Stimulated activated CD8-positive, alpha-beta memory T cell treated with anti-CD3 and anti-CD28 coated beads, Interleukin-7, amount 100 ng/mL, for 1 hour (primary cell): ENCODE measurements at places on chromosomes 2 and 18.

DNA sequence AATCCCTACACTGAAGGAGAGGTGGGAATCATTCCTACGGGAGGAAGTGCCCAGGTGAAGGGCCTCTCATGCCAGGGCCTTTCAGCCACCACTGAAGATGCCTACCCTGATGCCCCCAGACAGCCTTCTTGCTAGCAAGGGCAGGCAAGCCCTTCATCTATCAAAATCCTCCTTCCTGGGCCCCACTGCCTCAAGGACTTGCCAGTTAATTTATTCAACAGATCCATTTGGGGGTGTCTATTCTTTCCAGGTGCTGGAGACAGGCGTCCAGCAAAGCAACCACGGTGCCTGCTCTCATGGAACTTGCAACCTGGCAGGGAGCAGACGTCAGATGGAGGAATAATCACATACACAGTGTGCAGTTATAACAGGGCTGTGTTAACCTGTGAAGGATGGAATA is 95.5 kb downstream of the GYPC start:
- no peak for DNase-seq

DNA sequence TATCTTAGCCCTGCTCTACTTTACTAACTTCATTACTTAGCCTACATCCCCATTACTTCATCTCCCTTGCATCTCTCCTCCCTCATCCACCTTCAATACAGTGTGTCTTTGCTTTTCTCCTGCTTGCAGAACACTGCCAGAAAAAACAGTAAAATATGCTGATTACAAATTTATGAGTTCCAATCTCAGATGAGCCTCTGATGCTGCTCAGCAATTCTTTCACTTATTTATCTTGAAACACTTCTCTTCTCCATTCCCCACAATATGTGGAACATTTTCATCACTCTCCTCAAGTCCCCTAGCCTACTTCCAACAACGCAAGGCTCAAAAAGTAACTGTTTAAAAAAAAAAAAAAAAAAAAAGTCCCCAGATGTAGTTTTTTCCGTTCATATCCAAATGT is 7.1 kb downstream of the VPS54 start:
- DNase-seq: no peak

- no peak for DNase-seq
These were observed 80.6 kb downstream of the ARHGAP15 start for GRCh38 chr2:143209570-143210445.

- no peak for DNase-seq
These were observed 222.3 kb upstream of the CDH19 start for GRCh38 chr18:66826211-66826610.

DNA sequence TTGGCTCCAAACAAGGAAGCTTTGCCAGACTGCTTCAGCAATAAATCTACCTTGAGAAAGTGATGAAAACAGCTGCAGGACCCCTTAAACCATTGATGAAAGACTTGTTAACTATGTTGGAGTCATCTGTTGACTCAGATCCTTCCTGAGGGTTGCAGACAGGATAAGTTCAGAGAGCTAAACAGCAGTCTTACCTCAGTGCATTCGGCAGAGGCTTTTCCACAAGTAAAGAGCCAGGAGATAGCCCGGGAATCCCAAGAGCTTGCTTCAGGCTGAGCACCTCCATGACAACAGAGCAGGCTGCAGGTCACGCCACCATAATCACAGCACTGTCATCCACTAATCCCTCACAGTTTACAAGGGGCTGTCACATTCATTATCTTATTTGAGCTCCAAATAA is 23.7 kb downstream of the KIAA2012 start:
- DNase-seq: no peak

- no peak for DNase-seq
These were observed 4.5 kb downstream of the TIMM21 start for GRCh38 chr18:74152857-74153256.

GRCh38 chr2:184769023-184769422 is 170.7 kb downstream of the ZNF804A start:
- DNase-seq: no peak

- no peak for DNase-seq
These were observed 103.5 kb downstream of the ADD2 start for GRCh38 chr2:70664525-70664924.

GRCh38 chr2:68710756-68711155 is 23.9 kb upstream of the ARHGAP25 start:
- no peak for DNase-seq

DNA sequence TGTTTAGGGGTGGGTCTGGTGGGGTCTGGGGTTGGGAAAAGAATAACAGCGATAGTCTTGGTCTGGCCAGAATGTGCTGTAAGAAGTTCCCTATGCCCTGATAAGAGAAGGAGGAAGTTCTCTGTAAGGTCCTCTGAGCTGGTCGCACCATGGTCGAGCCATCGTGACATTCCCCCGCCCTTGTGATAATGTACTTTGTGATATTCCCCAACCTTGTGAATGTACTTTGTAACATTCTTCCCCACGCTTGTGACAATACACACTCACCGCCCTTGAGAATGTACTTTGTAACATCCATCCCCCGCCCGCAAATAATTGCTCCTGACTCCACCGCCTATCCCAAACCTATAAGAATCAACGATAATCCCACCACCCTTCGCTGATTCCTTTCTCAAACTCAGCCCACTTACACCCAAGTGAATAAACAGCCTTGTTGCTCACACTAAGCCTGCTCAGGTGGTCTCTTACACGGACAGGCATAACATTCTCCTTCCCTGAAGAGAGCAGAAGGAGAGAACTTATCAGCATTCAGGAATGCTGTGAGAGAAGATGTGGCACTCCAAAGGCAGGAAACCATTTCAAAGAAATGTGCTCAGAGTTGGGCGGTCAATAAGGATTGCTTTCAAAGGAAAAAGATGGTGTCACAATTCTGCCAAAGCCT is 17.8 kb upstream of the DUSP19 start:
- DNase-seq: no peak

GRCh38 chr2:142819411-142819810 is 58.1 kb upstream of the KYNU start:
- no peak for DNase-seq

DNA sequence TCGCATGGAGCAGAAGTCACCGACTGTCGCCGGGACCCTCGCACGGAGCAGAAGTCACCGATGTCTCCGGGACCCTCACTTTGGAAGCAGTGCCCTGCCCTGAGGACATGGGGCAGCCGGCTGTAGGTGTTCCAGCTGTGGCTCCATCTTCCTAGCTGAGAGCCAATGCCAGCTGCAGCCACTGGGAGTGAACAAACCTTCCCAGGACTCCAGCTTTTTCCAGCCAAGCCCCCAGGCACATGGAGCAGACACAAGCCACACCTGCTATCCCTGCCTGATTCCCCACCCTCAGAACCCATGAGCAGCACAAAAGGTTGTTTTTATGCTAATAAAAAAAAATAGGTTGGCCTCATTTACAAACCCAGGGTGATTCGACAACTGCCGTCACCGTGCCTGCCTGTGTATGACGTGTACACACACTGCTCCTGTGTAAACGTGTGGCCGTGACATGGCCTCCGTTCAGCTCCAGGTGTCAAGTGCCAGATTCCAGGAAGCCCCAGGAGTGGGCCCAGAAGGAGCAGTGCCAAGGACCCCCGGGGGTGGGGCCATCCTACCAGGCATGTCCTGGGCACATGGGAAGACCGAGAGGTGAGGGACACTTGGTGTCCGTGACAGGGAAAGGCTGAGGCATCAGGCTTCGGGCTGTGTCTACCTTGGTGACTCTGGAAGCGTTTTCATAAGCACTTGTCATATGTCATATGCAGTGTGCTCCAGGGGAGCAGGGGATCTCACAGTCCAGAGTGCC is 91.5 kb downstream of the EIPR1 start:
- no peak for DNase-seq

DNA sequence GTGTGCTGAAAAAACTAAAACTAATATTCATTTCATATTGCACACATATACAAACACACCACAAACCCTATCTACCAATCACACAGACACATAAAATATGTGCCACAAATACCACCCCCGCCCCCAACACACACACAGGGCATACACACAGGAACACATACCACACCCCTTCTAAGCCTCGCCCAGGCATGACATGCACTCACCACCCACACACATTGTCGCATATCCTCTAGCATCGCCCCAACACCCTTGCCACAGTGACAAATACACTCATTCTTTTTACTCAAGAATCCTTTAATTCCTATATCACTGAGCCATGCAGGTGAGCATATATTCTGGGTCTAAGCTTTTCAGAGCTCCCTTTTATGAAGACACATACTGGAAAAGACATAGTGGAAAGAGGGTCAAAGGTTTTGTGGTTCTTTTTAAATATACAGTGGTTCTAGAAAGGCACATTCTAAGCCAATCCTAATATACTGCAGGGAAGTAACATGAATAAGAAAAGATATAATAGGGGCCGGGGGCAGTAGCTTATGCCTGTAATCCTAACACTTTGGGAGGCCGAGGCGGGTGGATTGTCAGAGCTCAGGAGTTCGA is 24.5 kb upstream of the LCLAT1 start:
- DNase-seq: peak; percentile 35

- no peak for DNase-seq
These were observed 196.4 kb downstream of the HRH4 start for GRCh38 chr18:24656551-24657443.

- no peak for DNase-seq
These were observed 7.9 kb upstream of the RBFA start for GRCh38 chr18:80026363-80026762.

DNA sequence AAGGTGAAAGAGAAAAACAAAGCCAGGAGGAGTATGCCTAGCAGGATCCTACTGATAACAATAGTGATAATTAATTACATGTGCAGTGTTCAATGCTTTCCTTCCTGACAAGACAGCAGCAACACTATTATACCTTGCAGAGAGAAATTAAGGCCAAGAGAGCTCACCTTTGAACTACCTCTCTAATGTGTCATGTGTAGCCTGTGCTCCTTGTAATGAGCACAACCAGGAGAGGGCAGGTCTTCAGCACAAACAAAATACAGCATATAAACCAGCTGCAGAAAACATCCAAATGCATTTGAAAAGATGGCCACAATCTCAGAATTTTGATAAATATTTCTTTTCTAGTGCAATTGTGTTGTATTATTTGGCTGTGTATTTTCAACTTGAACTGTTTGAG is 1425.7 kb downstream of the DSC3 start:
- DNase-seq: no peak

DNA sequence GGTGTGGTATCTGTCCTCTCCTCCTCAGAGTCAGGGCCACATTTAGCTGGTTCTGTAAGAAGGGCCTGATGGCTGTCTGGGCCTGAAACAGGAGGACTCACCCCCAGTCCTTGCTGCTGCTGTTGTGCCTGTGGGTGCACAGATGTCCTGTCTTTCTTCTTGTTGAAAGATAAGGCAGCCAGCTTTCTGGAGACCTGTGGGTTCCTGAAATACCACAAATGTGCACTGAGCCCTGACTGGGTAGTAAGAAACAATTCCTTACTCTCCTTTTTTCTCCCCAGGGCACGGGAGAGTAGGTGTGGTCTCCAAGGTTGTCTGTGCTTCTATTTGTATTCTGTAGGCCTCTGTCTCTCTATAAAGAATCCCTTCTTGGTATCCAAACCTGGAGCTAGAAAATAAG is 96.2 kb upstream of the DLX2 start:
- DNase-seq: no peak

DNA sequence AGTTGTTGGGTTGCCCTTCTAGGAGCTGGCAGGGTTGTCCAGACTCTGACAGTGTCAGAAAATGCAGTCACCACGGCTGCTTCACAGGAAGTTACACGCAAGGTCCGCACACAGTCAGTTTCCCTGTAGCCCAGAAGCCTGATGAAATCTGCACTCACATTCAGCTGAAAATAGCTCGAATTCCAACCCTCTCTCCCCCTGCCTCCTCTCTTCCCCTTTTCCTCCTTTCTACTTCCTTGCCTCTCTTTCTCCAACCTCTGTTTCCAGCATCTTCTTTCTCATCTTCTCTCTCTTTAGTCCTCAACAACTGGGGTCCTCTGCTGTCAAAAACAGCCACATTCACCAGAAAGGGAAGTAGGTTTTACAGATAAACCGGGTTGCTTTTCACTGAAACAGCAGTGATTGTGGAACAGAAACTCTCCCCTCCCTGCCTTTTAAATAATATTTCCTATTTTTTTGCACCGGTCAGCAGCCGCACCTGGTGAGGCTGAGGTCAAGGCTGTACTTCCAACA is 69.3 kb downstream of the BCL11A start:
- DNase-seq: no peak

- peak; percentile 58 for DNase-seq
These were observed 60.4 kb downstream of the ATOH8 start for GRCh38 chr2:85813982-85814801.

- no peak for DNase-seq
These were observed 115.7 kb upstream of the OSR1 start for GRCh38 chr2:19474128-19474527.

DNA sequence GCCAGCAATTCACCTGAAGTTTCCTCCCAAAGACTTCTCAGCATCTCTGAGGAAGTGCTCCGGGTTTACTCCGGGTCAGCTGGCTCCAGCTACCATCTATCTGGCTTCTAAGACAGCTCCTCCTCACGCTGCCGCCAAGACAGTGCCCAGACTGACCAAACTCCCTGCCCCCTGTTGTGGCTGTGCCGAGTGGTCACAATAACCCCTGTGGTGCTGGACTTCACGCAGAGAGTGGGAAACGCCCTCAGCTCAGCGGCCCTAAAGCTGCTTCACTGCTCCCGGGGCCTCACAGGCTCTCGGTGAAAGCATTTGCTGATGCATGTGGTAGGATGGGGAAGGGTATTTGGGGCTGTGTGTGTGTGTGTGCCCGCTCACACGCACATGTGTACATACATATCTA is 154.8 kb upstream of the ZNF236 start:
- DNase-seq: no peak

GRCh38 chr18:37393945-37394609 is 171.5 kb downstream of the CELF4 start:
- no peak for DNase-seq

- no peak for DNase-seq
These were observed 777.8 kb upstream of the RAB6C start for GRCh38 chr2:129201696-129202095.

GRCh38 chr2:100548771-100549170 is 14.0 kb upstream of the PDCL3 start:
- no peak for DNase-seq

GRCh38 chr2:26573241-26573925 is 67.8 kb downstream of the CIB4 start:
- no peak for DNase-seq

- no peak for DNase-seq
These were observed 125.4 kb downstream of the VWA3B start for GRCh38 chr2:98212092-98213000.

GRCh38 chr2:210663631-210664089 is 107.3 kb downstream of the CPS1 start:
- DNase-seq: no peak

GRCh38 chr2:222859786-222860612 is 837 bp upstream of the ACSL3 start:
- no peak for DNase-seq

- DNase-seq: no peak
These were observed 35.2 kb downstream of the FOSL2 start for GRCh38 chr2:28427741-28428415.
